ENCODE measurements at places on chromosomes 6 and 20. TPM values are rescaled to one million over a fixed set of nuclear protein-coding genes. Genes with fewer than 3 reads are reported as not detected.

DNA sequence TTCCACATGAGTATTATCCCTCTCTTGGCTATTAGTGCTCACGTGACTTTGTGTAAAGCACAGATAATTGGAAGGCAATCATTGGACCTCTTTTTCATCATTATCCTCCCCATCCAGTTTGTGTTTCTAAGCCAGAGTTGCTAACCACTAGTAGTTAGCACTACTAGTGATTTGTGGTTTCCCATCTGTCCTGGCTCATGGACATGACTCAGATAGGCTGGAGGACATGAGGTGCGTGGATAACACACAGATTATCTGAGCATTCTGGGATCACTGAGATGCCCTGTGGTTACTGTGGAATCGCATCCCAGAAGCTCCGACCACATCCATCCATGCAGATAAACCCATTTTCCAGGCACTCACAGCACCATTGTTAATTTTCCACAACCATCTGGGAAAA is 123.8 kb upstream of the NAA20 start:
- DNase-seq: no peak

- no peak for DNase-seq
Measured at GRCh38 chr20:64106435-64106961, 867 bp downstream of the NPBWR2 start.

DNA sequence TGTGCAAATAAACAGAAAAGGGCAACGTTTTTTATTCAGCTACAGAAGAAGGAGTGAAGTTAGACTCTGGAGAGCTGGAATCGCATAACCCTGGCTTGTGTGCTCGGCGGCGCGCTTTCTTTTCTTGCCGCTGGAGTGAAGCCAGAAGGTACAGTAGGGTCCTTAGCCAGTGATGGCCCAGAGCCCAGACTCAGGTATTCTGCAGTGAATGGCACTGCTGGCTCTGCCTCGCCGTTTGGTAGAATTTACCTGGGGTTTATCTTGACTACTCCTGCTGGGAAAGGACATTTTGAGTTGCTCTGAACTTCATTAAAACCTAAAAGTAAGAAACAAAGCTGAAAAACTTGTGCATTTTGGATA is 56.9 kb upstream of the TIAM2 start:
- no peak for DNase-seq

GRCh38 chr20:31813611-31814010 is 5.5 kb upstream of the MYLK2 start:
- no peak for DNase-seq

GRCh38 chr6:126919947-126920346 is 198.5 kb upstream of the RSPO3 start:
- DNase-seq: no peak

GRCh38 chr6:99017150-99017549 is 69.4 kb upstream of the FBXL4 start:
- no peak for DNase-seq

GRCh38 chr6:90739339-90739738 is 152.5 kb upstream of the MAP3K7 start:
- DNase-seq: no peak

DNA sequence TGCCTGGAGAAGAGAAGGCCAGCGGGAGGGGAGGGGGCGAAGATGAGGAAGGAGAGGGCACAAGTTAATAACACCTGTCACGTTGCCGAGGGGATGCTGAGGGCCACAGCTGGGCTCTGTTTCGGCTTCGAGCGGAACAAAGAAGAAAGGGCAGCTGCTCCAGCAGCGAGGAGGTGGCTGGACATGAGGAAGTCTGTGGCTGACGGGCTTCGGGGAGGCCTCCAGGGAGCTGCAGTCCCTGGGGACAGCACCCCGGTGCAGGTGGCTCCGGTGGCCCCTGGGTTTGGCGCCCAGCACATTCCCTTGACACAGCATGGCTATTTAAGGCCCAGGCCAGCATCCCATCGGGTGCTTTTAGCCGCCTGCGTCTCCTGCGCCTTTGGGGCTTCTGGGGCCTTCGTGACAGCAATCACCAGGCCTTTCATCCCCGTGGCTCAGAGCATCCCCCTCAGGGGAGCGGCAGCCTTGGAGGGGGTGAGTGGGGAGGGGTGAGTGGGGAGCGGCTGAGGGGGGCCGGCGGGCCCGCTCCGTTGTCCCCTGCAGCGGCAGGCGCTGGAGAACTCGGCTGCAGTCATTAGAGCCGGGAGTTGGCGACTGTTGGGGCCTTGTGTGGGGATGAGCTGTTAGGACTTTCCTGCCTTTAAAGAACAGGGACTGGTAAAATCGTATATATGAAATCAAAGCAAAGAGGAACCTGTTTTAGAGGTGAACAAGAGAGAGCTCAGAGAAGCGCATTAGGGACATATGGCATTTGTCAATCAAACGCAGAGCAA is 99.0 kb downstream of the TMEM242 start:
- peak; percentile 32 for DNase-seq

TDRD6 gene
- 0.35 TPM for total RNA-seq

GRCh38 chr20:23515250-23515939 is 24.5 kb downstream of the CST8 start:
- no peak for DNase-seq

DNA sequence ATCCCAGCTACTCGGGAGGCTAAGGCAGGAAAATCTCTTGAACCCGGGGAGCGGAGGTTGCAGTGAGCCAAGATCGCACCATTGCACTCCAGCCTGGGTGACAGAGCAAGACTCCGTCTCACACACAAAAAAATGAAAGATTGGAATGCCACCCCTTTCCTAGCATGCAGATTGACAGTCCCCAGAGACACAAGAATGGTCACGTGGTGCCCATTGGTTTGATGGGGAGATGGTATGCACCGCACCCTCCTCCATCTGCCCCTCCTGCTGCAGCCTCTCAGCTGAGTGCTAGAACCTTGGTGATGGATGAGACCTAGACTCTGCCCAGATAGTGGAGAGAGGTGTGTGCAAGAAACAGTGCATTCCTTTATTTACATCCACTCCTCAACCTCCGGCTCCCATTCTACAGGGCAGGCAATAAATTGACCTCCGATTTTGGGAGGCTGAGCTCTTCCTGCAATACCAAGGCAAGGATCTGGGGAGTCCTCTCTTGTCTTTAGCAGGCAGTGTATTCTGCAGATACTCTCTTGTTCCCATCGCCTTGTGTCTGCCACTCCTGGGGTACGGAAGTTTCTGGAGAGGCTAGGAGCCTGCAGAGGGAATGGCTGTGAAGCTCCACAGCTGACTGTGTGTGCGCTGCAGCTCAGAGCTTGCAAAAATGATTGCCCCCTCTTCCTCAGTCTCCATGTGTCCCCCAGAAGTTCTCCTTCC is 1.1 kb upstream of the RNF24 start:
- no peak for DNase-seq

DNA sequence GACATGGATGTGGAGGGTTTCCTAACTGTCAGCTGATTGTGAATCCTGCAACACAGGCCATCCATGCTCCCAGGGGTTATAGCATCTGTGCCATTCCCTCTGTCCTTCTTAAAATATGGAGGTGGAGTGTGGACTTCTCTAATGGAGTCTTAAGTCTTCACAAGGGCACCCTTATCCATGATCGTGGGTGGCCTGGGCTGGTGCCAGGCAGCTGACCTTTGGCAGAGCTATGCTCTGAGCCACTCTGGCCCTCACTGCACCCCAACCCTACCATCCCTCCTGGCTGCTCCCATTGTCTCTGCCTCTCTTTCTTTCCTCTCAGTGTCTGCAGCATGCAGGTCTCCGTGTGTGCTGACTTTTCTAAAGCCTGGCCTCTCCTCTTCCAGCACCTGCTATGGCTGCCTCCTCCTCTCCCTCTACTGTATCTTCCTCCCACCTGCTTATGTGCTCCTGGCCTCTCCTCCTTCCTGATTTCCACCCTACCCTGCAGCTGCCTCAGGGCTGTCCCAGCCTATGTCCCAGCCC is 11.2 kb upstream of the PCMTD2 start:
- peak; percentile 13 for DNase-seq

EYA2 gene
- 1.5 TPM for total RNA-seq

DNA sequence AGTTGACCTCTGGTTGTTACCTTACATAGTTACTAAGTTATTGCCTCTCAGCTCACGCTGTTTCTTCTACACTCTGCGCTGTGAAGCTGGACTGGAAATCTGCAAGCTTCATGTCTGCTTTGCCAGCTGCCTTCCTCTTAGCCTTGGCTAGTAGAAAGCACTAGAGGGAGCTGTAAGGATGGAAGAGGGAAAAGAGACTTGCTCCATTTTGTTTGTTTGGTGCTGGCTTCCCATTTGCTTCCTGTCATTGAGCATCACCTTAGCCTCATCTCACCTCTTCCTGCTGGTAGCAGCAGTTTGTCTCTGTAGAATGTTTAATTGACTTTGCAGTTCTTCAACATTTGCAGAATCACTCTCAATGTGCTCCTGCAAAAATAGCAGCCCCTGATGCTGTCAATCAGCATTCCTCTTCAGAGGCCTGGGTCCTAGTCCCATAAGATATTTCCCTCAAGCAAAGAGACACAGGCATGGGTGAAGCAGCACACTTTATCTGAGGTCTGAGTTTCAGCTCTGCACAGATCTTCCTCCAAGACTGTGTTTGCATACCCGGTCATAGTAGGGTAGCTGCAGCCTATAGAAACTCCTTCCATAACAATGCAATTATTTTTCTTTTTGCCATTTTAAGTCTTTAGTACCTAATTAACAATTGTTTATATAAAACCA is 302.2 kb upstream of the EPHA7 start:
- DNase-seq: no peak

RAET1G gene
- total RNA-seq: 0.22 TPM

NT5DC1 gene
- total RNA-seq: 49.9 TPM
